ENCODE measurements at places on chromosomes 12 and 14. TPM values are rescaled to one million over a fixed set of nuclear protein-coding genes. Genes with fewer than 3 reads are reported as not detected.

DNA sequence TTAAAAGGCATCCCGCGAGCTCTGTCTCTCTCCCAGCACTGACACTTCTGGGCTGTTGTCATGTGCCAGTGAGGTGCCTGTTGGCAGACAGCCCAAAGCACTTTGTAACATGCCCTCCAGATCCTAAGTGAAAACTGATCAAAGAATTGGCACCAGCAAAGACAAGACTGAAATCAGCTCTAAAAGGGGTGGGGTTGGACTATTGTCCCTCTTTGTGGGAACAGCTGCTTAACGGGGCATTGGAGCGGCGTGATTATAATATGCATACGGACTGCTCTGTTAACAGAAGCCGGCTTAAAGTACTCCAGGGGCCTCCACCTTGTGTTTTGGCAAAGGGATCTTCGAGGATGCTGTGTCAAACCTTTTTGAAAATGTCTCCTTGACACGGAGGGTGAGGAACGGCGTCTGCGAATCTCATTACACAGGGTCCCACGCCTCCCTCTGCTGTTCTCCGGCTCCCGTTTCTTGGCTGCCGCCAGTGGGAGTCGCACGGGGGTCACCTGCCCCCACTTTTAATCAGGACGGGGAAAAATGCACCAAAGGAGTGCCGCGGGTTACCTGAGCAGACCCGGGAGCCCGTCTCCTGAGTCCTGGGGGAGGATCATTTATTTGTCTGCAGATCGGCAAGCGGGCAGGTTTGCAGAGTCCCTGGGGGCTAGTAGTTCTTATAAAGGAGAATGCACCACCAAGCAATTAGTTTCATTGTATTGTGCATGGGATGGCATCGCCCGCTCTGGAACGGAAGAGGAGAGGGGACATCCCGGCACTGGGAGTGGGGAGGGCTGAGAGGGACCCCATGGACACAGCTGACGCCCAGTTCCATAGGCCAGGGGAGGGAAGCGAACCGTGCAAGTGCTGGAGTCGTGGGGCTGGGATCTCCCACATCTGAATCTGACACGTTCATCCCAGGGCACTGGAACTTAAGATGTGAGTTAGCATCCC, 44.3 kb downstream of the SPRING1 start:
- peaks cover 38% of the 10 kb centered on the region for H3K4me1 ChIP-seq
- no peak for DNase-seq
- H3K27ac ChIP-seq, result peak overlapping the region; percentile 31
- H3K36me3 ChIP-seq, result no peaks in the 10 kb centered on the region

DNA sequence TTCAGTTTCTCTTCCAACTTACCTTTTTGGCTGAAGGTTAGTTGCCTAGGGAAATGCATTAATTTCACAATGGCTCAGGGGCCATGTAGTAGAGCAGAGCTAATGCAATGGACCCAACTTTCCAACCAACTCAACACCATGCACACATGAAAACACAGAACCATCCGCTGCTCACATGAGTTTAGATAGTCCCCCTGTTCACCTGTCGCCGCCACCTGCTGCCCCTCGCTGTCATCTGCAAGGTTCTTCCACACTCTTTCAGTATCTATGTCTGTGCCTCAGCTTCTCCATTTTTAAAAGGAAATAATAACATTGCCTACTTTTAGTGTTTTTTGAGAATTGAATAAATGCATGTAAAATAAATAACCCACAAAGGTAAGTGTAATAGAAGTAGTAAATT, 585.6 kb downstream of the ETNK1 start:
- no peaks in the 10 kb centered on the region for H3K4me1 ChIP-seq
- H3K27ac ChIP-seq, result no peak overlapping the region
- no peak overlapping the region for H3K4me3 ChIP-seq
- no peak for DNase-seq
- no peaks in the 10 kb centered on the region for H3K27me3 ChIP-seq

GRCh38 chr12:131381716-131382430, 329.0 kb upstream of the SFSWAP start:
- no peaks in the 10 kb centered on the region for H3K36me3 ChIP-seq
- no peak overlapping the region for H3K4me3 ChIP-seq
- no peak overlapping the region for H3K27ac ChIP-seq
- DNase-seq, result no peak
- no peaks in the 10 kb centered on the region for H3K4me1 ChIP-seq

DNA sequence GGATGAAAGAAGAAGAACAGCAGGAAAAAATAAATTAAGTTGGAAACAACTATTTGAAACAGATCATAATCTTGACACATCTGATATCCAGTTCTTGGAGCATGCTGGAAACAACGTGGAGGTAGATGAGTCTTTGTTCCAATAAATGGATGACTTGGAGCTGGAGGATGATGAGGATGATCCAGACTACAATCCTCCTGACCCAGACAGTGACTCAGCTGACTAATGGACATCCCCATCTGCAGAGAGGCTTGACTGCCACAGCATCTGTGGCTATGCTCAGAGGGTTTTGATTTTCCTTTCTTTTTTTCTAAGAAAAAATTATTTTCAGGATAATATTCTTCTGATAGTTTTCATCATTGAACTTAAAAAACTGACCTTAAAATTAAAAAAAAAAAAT, 6.2 kb upstream of the ZDHHC17 start:
- peaks cover 3% of the 10 kb centered on the region for H3K4me1 ChIP-seq
- H3K27me3 ChIP-seq, result no peaks in the 10 kb centered on the region
- no peak for DNase-seq

GRCh38 chr14:101193845-101194372, 290.4 kb upstream of the RTL1 start:
- peaks cover 28% of the 10 kb centered on the region for H3K27me3 ChIP-seq
- no peaks in the 10 kb centered on the region for H3K36me3 ChIP-seq
- no peak for DNase-seq
- peaks cover 2% of the 10 kb centered on the region for H3K4me1 ChIP-seq

The PYM1 gene
- total RNA-seq, result 42.8 TPM

The OR6C2 gene
- not detected for total RNA-seq

The ASPG gene
- not detected for total RNA-seq

DNA sequence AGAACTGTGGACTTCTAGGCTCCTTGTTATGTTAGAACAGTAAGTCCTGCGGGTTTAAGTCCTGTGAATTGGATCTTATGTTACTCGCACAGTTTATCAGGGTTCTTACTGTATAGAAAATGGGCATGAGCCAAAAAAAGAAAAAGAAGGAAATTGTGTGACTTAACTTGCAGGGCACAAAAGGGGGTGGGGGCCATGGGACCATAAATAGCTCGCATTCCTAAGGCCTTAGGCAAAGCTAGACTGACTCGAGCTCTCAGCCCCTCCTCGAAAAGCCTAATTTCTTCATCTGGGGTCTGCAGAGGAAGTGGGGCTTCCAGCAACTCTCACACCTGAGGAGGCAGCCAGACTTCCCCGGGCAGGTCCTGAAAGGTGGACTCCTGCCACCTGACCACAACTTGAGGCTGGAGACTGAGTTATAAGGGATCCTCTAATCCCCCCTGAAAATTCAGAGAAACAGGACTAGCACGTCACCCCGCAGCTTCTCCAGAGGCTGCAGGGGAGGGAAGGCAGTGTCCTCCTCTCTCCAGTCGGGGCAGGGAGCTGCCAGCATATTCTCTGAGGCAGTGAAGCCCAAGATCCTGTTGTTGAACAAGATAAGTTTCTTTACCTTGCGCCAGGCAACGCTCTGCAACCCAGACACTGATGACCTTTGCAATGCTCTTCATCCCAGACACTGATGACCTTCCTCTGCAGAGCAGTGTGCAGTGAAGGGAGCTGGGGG, 280.5 kb downstream of the PCNX1 start:
- H3K27me3 ChIP-seq, result no peaks in the 10 kb centered on the region
- peaks cover 2% of the 10 kb centered on the region for H3K36me3 ChIP-seq
- H3K4me3 ChIP-seq, result peak overlapping the region; percentile 31

DNA sequence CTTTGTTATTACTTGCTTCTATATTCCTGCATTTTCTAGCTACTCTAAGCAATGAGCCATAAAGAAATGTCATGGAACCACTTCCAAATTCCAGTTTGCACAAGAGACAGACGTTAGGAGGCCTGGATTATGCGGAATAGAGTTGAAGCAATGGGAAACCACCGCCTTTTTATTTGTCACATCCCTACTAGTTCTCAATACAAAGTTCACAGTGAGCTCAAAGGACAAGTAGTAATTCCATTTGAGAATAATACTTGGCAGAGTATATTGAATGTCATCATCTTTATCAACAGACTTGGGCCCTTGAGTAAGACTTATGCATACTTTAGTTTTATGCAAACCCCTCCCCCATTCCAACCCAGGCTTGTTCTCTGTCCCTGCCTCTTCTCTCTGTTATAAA, 3.7 kb upstream of the SLC15A5 start:
- H3K27ac ChIP-seq, result no peak overlapping the region
- no peaks in the 10 kb centered on the region for H3K27me3 ChIP-seq
- H3K4me1 ChIP-seq, result no peaks in the 10 kb centered on the region
- H3K4me3 ChIP-seq, result no peak overlapping the region

DNA sequence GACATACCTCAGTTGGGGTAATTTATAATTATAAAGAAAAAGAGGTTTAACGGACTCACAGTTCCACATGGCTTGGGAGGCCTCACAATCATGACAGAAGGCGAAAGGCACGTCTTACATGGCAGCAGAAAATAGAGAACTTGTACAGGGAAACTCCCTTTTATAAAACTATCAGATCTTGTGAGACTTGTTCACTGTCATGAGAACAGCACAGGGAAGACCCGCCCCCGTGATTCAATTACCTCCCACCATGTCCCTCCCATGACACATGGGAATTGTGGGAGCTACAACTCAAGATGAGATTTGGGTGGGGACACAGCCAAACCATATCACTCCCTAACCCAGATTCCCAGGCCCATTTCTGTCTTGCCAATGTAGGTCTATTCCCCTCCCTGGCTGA, 22.1 kb downstream of the MYO1H start:
- H3K36me3 ChIP-seq, result no peaks in the 10 kb centered on the region
- no peak for DNase-seq
- no peak overlapping the region for H3K27ac ChIP-seq
- no peaks in the 10 kb centered on the region for H3K4me1 ChIP-seq

The SLC38A6 gene
- 14.4 TPM for total RNA-seq

DNA sequence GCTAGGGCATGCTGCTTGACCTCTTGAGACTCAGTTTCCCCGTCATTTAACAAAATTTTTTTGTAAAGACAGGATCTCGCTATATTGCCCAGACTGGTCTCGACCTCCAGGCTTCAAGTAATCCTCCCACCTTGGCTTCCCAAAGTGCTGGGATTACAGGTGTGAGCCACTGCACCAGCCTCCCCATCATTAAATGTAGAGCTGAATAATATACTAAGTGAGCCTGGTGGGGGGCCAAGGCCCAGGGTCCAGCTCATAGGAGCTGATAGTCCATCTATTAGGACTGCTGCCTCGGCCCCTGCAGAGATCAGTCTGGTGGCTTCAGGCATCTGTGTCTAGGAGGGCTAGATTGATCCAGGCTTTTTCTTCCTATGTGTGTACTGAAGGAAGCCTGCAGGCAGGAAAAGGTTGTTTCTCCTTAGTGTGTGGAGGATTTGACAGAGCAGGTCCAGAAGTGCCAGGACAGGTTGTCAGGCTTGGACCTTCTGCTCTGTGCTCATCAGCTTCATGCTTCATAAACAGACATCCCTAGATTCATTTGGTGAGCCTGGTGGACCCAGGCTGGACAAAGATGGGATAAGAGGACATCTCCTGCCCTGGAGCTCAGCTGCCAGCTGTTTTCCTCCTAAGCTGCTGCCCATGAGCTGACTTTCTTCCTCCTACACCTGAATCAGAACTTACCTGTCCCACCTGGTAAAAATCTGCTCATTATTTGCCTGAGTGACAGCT, 135.4 kb downstream of the ZFP36L1 start:
- no peak for DNase-seq
- H3K36me3 ChIP-seq, result no peaks in the 10 kb centered on the region
- no peak overlapping the region for H3K4me3 ChIP-seq
- H3K27me3 ChIP-seq, result no peaks in the 10 kb centered on the region
- peaks cover 35% of the 10 kb centered on the region for H3K4me1 ChIP-seq

DNA sequence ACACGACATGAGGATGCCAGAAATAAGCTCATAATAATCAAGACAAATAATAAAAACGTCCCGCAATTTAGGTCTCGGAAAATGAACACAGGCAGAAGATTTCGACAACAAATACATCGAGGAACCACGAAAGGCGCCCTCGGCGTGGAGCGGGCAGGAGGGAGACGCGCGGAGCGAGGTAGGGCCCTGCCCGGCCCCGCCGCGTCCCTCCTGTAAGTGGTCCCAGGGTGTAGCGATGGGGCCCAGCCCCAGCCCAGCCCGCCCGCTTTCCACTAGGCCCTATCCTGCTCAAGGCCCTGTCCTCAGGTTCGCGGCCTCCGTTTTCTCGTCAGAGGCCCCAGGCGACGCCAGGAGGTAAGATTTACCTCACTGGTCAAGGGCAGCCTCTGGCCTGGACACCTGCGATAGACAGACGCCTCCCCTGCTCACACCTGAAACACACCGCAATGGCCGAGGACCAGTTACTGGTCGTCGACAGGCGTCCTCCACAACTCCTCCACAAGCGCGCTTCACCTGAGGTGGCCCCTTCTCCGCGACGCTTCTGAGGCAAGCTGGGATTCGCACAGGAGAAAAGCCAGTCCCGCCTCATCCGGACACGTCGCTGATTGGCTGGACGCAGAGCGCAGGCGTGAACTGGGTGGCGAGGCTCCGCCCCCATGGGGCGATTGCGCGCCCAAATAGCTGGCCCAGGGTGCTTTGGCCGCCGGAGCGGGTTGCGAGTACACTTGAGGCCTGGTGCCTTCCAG, at the start of gene SYCP3:
TSS of gene SYCP3 (minus strand) at position 543 of the 746 bp plus-strand sequence. CDS start 1,527 bp downstream, outside the sequence.
- no peak within 1 kb of the TSS for H3K27ac ChIP-seq
- no peak for DNase-seq
- no peaks in the 10 kb centered on the region for H3K27me3 ChIP-seq

The SLC35E3 gene
- 17.1 TPM for total RNA-seq

- H3K4me1 ChIP-seq, result no peaks in the 10 kb centered on the region
- DNase-seq, result no peak
- no peak overlapping the region for H3K27ac ChIP-seq
These were observed 10.5 kb downstream of the GNPNAT1 start for GRCh38 chr14:52780893-52781292.

DNA sequence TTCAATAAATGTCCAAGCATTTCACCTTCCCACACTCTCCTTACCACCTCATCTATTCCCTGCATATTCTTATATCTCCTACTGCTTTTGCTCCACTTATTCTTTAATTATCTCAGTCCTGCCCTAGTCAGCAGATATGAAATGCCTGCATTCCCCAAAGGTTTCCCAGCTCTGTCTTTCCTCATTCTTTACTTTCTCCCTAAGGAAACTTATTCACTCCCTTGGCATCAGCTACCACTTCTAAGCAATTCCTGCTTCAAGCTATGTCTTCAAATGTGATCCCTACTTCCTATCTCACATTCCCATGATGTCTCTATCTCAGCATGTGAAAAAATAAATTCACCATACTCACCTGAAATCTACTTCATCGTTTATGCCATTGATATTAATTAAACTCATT, 111.8 kb downstream of the CAPZA3 start:
- no peak for DNase-seq
- H3K27me3 ChIP-seq, result peaks cover 3% of the 10 kb centered on the region
- no peaks in the 10 kb centered on the region for H3K36me3 ChIP-seq
- H3K27ac ChIP-seq, result no peak overlapping the region
- peaks cover 15% of the 10 kb centered on the region for H3K4me1 ChIP-seq
- H3K4me3 ChIP-seq, result no peak overlapping the region

The TAS2R20 gene
- 3.8 TPM for total RNA-seq

GRCh38 chr12:128047266-128048060, 219.5 kb upstream of the TMEM132C start:
- H3K27me3 ChIP-seq, result peaks cover 20% of the 10 kb centered on the region
- H3K27ac ChIP-seq, result no peak overlapping the region
- H3K4me3 ChIP-seq, result no peak overlapping the region
- no peak for DNase-seq
- no peaks in the 10 kb centered on the region for H3K4me1 ChIP-seq

- no peak for DNase-seq
- peaks cover 7% of the 10 kb centered on the region for H3K4me1 ChIP-seq
- H3K27me3 ChIP-seq, result no peaks in the 10 kb centered on the region
- H3K4me3 ChIP-seq, result no peak overlapping the region
These were observed 41.0 kb upstream of the KCNJ8 start for GRCh38 chr12:21815306-21816062.
